ENCODE measurements at places on chromosomes 3 and 15.

GRCh38 chr3:172031996-172032395 lies 7.4 kb upstream of the FNDC3B start:
- no peak for ATAC-seq

DNA sequence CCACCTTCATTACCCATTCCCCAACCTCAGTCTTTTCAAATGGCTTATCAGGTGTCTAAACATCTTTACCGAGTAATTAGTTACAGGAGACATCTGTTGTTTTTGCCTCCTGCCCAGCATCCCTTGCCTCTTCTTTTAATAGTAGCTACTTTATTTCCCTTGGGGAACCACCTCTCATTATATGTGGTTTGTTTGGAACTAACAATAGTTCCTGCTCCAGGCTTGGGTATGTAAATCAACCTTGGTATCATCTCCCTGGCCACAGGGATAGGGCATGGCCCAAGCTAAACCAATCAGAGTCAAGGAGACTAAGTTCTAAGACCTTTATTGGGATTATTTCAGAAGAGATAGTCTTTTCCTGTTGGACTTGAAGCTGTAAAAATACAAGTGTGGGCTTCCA lies 76.6 kb downstream of the ETV5 start:
- ATAC-seq: no peak

DNA sequence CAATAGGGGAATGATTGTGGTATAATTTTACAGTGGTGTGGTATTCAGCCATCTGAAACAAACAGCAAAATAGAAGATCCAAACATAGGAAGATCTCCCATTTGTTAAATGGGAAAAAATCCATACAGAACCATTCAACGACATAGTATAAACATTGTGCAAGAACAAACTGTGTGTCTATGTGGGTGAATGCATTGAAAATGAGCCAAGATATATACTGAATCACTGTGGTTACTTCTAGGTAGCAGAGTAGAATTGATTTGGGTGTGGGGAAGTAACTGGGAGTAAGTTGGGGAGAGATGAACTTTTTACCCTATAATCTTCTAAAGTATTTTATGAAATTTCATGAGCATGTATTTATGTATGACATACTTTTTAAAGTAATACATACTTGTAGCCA lies 123.1 kb upstream of the UMPS start:
- ATAC-seq: no peak

DNA sequence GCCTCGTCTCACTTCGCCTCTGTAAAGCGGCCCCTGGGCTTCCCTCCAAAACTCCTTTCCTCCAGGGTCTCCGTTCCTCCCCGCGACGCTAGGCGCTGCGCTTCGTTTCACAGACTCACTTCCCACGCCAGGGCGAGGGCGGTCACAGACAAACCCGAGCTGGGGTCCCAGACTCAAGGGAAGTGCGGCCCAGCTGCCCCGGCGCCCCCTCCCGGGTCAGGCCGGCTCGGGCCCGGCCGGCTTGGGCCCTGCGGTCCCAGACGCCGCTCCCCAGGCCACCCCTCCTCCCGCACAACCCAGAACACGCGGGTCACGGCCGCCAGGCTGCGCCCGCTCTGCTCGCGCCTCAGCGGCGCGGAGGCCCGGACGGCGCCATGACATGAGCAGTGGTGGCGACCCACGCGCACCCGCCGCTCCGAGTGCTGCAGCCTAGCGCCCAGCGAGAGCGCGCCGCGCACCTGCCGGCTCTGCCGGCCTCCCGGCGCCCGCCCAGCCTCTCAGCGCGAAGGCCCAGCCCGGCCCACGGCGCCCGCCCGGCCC lies 547 bp downstream of the NUP210 start:
- ATAC-seq: peak; percentile 63

DNA sequence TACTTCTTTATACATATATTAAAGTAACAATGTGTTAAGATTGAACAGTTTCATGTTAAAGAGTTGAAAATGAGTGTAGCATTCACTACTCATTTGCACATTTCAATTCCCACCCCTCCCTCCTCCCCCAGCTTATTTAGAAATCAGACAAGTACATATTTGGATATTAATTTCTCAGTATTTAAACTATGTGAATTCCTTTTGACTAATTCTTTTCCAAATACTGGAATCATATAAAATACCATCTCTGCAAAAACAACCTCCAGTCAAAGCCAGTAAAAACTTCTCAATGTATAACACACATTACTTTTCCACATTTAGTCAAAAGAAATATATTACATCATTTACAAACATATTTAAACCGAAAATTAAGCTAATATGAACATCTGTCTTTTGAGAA lies 25.5 kb upstream of the SHC4 start:
- ATAC-seq: no peak

DNA sequence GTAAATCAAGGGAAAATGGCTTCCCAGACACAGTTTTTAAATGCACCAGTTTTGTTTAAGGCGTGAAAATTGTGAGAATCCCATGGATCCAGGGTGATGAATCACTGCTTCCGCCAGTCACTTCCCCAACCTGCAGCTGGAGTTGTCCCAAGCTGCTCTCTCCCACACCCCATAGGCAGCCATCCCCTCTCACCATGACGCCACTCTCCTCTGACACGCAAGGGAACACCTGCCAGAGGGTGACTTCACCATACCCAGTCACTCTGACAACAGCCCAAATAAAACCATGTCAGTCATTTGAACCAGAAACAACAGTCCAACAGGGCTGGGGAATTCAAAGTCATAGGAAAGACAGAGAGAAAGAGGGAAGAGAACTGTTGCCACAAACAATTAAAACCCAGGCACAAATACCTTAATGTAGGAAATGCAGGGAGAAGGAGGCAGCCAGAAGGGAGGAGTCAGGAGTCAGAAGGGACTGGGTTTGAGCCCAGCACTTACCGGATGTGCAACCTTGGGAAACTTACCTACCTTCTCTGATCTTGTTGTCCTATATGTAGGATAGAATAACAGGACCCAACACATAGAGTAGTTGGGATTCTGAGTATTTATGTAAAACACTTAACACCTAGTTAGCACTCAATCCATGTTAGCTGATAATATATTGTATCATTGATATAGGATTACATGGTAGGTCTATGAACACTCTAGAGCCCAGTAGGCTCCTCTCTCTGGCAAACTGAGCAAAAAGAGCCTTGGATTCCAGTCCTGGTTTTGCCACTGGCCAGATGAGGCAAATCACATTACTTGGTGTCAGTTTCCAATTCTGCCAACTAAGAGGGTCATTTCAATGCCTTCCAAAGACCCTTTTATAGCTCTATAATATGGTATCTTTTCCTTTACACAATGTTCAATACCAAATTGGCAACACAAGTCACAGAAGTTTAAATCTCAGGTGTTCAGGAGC lies 326.3 kb upstream of the ICE2 start:
- ATAC-seq: no peak

DNA sequence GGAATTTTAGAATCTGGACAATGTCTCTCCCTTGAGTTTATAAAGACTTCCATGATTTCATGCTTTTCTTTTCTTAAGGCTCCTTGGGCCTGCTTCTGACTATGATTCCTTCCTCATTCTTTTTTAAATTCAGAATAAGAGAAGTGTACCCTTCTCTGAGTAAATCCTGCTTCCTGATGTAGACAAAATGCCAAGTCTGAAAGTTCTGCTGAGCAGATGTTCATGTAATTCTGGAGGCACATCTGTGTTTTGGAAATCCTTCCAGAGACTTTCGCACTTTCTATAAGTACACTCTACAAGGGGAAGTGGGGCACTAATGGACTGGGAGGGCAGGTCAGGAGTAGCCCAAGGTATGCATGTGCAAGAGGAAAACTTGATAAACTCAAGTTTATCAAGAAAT lies 24.8 kb downstream of the TPM1 start:
- no peak for ATAC-seq

DNA sequence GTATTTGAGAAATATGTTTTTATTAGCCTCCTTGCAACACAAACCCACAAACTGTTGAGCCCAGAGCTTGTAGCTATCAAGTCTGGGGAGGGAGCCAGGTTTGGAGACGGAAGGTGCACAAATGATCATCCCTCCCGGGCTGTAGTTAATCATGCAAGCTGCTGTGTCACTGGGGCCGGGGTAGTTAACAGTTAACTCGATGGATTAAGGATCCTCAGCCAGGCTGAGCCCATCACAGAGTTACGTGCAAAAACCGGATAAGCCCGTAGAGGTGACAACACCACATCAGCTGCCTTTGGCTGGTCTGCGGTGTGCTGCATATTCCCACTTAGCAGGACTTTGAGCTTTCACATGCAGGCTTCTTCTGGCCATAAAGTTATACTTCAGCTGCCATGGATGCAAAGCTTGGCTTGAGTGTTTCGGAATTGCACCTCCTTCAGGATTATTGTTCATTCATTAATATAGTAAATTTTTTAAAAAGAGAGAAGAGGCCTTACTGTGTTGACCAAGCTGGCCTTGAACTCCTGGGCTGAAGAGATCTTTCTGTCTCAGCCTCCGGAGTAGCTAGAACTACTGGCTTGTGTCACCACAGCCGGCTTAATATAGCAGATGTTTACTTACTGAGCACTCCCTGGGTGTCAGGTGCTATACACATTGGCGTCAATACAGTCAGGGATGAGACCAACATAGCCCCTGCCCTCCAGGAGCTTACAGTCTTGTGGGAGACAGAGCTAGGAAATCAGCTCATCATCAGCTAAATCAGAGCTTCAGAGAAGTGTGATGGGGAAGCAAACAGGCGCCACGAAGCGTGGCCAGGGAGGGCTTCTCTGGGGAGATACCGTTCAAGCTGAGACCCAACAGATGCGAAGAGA lies 226.8 kb upstream of the BHLHE40 start:
- no peak for ATAC-seq

GRCh38 chr3:182711261-182711683 lies 82.0 kb upstream of the ATP11B start:
- no peak for ATAC-seq

DNA sequence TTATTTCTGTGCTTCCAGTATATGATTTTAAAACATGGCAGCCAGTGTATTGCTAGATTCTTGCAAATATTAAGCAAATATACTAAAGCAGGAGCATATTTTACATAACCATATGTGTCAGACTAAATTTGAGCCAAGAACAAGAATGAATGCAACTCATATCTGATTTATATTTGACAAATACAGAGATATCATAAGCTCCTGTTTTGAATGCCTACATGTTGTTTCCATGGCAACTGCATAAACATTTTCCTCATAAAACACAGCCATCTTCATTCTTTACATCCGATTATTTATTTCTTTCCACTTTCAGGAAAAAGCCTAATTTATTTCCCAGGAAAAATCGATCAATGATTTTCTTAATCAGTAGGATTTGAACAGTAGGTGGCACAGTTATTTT lies 172.2 kb upstream of the TSPAN3 start:
- ATAC-seq: no peak

GRCh38 chr3:9033867-9034266 lies 70.6 kb upstream of the RAD18 start:
- ATAC-seq: no peak

DNA sequence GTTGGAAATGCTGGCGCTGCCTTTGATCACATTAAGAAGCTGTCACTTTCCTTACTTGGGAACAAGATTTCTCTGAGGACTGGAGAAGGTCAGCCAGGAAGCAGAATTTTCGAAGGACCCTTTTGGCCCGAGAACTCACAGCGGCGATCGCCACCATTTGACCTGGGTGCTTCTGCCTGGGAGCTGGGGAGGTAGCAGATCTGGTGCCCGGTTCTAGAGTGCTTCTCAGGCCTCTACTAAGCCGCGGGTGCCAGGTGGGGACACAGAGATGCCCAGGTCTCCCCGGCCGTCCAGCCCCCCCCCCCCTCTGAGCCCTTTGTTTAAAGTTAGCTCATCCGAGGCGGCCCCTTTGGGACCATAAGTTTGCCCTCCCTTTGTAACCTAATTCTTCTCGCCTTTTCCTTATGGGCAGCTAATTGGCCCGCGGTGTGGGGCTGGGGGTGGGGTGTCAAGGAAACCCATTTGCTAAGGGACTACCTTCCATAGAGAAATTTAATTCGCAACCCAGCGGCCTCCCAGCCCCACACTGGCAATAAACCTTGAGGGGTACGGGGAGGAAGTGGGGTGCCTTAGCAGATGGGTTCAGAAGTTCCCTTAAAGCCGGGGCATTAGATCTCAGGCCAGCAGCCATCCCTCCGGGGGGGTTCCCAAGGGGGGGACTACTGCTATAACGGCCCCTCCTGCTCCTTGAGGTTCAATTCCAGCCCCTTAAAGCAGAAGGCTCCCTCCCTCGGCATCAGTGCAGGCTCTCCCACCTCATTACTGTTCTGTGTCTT lies 1.9 kb downstream of the GATA2 start:
- ATAC-seq: no peak

DNA sequence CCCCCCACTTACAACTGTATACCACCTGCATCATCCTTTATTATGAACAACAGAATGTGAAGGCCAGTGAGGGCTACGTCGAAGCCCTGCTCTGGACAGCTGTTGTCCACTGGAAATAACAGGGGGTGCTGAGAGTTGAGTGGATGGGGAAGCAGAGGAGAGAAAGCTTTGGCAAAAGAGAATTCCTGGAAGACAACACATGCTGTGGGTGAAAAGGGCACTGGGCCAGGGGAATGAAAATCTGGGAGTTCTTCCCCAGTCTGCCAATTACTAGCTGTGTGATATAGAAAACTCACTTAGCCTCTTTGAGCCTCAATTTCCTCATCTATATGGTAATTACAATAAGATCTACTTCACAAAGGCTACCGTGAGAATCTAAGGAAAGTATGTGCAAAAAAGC lies 40.7 kb downstream of the FSTL1 start:
- no peak for ATAC-seq

- ATAC-seq: peak; percentile 84
Measured at GRCh38 chr15:68298882-68299381, 21.4 kb downstream of the FEM1B start.

DNA sequence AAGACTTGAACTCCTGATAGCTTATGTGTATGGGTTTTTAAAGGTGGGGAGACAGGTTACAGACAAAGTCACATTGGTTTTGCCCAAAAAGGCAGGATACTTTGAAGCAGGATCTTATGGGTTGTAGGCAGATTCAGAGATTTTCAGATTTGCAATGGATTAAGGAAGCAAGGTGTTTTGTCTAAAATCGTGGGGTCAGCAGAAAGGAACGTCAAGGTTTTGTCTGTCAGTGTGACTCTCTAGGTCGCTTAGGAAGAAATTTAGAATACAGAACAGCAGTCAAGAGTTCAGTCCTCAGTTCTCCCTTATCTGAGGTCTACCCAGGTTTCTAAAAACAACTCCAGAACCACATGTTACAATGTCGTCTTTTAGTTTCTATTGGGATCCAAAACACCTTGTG lies 361.0 kb downstream of the SQOR start:
- no peak for ATAC-seq

- peak; percentile 52 for ATAC-seq
Measured at GRCh38 chr15:70853318-70853972, 512 bp downstream of the LARP6 start.

GRCh38 chr3:9276761-9277370 lies 27.4 kb upstream of the SRGAP3 start:
- no peak for ATAC-seq

- no peak for ATAC-seq
Measured at GRCh38 chr3:58307639-58308215, 1.4 kb downstream of the HTD2 start.

DNA sequence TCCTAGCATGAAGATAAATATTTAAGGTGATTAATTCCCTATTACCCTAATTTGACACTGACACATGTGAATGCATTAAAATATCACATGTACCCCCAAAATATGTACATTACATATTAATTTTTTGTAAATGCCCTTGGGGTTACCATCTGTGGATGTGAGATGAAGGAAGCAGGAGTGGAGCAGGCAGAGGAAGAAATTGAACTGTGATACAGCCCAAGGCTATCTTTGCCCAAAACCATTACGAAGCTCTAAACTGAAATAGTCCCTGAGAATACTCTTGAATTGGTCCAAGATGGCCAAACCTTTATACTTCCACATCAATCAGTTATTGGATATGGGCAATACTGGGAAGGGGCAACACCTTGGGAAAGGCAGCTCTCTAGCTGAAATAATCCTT lies 105.0 kb downstream of the CLASP2 start:
- no peak for ATAC-seq

GRCh38 chr3:127690823-127691452 lies 18.2 kb downstream of the ABTB1 start:
- ATAC-seq: peak; percentile 34

Data from activated T-helper 17 cell treated with anti-CD3 and anti-CD28 coated beads, Interleukin-2, amount 50 U/mL, for 72 hours (primary cell).